ENCODE measurements at places on chromosomes 6 and 20. TPM values are rescaled to one million over a fixed set of nuclear protein-coding genes. Genes with fewer than 3 reads are reported as not detected.

Gene HLA-DOA
- not detected for polyA plus RNA-seq

Gene SIRPD
- polyA plus RNA-seq: not detected

Gene SOX18
- polyA plus RNA-seq: 3.5 TPM

Gene TUBB1
- not detected for polyA plus RNA-seq

Gene SNAP91
- polyA plus RNA-seq: 29.0 TPM

Gene OR2B3
- polyA plus RNA-seq: not detected

Gene SLC44A4
- not detected for polyA plus RNA-seq

Gene LTB
- 0.61 TPM for polyA plus RNA-seq

Gene SALL4
- polyA plus RNA-seq: 13.6 TPM

Gene SCUBE3
- 81.8 TPM for polyA plus RNA-seq

Gene HUS1B
- 0.51 TPM for polyA plus RNA-seq

Gene GMPR
- polyA plus RNA-seq: 32.0 TPM

Gene TPBG
- 12.0 TPM for polyA plus RNA-seq

Gene ZDHHC14
- 6.9 TPM for polyA plus RNA-seq

Gene XKR7
- 0.02 TPM for polyA plus RNA-seq

Gene SIM1
- polyA plus RNA-seq: not detected

Gene TSHZ2
- polyA plus RNA-seq: 10.4 TPM

Gene BNIP5
- polyA plus RNA-seq: not detected

Gene TBXT
- polyA plus RNA-seq: not detected

Gene SLC32A1
- polyA plus RNA-seq: not detected

Gene SPTLC3
- polyA plus RNA-seq: 3.2 TPM

Gene TDRD6
- 0.10 TPM for polyA plus RNA-seq

Gene RIPOR3
- 4.8 TPM for polyA plus RNA-seq

Gene OR12D3
- not detected for polyA plus RNA-seq

Gene FAM217A
- polyA plus RNA-seq: not detected

Gene SLC22A23
- polyA plus RNA-seq: 15.7 TPM

Gene BCKDHB
- 37.4 TPM for polyA plus RNA-seq

Gene PAK5
- polyA plus RNA-seq: not detected

Gene GGTLC1
- polyA plus RNA-seq: not detected

Gene RIMS1
- 0.17 TPM for polyA plus RNA-seq

Gene ECT2L
- polyA plus RNA-seq: not detected

Gene SLC24A3
- 1.6 TPM for polyA plus RNA-seq

Gene GRM1
- polyA plus RNA-seq: 0.35 TPM

Gene BMP5
- 127 TPM for polyA plus RNA-seq

Gene MRPL18
- polyA plus RNA-seq: 73.1 TPM

Gene ZMYND8
- 27.5 TPM for polyA plus RNA-seq

Gene ECI2
- polyA plus RNA-seq: 240 TPM
